ENCODE measurements at places on chromosomes 5 and 9.

GRCh38 chr5:2415678-2416077 is 335.8 kb downstream of the IRX2 start:
- DNase-seq: no peak

DNA sequence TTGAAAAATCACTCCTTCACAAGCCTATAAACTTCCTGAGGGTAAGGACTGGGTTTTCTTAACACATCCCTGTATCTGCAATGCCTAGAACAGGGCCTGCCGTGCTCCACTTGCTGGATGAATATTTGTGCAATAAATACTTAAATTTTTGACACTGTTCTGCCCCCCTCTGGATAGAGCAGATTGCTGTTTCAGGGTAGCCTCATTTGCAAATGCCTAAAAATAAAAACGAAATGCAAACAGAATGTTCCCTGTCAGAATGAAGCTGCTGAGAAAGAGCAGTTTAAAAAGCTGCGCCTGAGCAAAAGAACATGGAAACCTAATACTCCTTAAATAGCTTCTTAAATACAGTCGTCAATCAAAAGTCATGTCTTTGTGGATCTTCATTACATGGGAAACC is 385.3 kb downstream of the PRELID2 start:
- no peak for DNase-seq

GRCh38 chr5:171688696-171689495 is 96.7 kb upstream of the SMIM23 start:
- DNase-seq: no peak

- no peak for DNase-seq
Measured at GRCh38 chr9:132384376-132384775, 22.3 kb downstream of the TTF1 start.

DNA sequence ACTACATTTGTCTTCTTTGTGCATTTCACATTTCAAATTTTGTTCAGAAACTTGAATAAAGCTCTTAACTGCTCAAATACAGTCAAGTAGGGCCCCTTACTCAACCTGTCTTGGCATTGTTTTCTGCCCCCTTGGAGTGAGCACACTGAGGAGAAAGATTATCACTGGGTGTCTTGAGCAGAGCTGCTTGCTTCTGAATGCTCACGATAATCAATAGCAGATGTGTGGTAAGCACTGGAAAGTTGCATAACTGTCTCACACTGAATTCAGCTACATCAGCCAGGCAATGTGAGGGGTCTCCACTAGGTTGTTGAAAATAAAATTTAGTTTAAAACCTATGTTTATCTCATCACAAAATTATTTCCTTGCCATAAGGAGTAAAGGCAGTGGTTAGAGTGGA is 7.8 kb upstream of the TNFAIP8 start:
- no peak for DNase-seq

DNA sequence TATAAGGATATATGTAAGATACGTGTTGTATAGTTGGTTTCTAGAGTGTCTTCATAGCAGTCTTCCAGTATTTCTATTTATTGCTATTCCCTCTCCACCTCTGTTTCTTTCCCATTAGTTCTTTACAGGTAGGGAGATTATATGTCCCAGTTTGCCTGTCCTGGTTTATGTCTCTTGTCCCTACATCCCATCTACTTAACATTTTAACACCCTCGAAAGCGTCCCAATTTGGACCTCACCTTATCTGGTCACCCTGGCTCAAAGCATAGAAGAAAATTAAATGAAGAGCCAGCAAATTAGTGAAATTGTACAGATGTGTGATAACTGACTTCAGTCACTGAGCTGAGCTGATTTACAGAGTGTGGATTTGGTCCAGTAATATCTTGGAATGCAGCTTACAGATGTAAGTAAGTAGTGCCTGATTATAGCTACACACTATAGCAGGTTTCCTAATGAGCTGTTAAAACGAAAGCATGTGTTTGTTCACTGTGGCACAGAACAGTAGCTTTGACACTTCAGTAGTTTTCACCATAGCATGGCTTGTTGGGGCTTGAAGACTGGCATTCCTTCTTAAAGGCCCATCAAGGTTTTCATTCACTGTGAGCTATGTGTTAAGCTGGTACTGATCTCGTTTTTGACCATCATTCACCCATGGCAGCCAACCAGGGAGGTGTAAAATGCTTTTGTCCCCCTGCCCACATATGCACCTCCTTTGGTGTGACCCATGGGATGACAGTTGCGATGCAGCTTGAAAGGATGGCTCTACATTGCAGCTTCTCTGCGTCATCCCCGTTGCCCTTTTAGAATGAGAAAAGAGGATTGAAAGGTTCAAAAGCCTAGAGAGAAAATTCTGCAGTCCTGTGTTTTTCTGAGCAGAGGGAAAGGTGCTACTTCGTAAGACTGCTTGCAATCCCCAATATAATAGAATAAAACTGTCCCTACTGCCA is 192.1 kb upstream of the DMRT1 start:
- no peak for DNase-seq

- DNase-seq: peak; percentile 39
Measured at GRCh38 chr5:138240650-138241385, 27.7 kb upstream of the CDC23 start.

GRCh38 chr5:115825948-115826347 is 9.5 kb upstream of the CDO1 start:
- no peak for DNase-seq

DNA sequence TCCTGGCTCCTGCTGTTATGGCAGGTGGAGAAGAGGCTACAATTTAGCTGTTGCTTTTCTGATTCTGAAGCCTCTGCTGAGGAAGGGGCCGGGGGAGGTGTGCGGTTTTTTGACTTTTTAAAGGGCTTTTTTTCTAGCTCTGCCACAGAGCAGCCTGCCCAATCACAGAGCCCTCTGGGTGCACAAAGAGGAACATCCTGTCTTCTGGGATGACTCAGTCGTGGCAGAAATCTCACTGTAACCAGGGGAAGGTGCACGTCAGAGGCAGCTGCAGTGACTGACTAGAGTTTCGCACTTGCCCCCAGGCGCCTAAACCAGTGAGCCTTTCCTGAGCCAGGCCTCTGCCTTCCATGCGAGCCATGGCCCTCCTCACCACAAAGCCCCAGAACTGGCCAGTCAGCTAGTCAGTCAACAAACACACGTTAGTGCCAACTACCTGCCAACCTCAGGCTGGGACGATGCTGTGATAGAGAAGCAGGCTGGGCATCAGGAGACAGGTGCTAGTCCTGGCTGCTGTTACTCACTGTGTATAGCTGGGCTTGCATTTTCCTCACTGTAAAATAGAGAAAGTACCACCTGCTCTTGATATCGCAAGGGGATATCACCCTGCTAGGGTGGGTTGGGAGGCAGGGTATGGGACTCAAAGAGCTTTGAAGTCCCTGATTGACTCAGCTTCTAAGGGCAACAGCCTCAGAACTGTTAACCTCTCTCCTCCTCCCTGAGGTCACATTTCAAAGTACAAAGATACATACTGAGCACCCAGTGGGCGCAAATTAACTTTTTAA is 2.2 kb downstream of the AKNA start:
- DNase-seq: peak; percentile 90

DNA sequence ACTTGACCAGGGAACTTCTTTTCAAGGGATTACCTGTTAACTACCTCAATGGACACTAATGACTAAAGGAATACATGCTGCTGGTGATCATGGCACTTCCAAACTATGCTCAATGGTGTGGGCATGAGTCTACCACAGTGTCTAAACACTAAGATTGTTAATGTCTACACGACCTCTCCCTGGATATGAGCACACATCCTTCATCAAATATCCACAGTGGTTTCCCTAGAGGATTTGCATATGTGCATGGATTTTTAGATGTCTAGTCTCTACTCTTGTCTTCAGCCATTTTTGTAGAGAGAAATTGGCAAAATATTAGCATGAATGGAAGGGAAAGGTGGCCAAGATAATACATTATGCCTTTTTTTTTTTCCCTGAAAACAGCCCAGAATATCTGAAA is 113.3 kb upstream of the CCDC152 start:
- DNase-seq: no peak

GRCh38 chr5:149376104-149376503 is 3.0 kb downstream of the IL17B start:
- no peak for DNase-seq

- DNase-seq: no peak
Measured at GRCh38 chr5:38768412-38769211, 77.2 kb upstream of the OSMR start.

DNA sequence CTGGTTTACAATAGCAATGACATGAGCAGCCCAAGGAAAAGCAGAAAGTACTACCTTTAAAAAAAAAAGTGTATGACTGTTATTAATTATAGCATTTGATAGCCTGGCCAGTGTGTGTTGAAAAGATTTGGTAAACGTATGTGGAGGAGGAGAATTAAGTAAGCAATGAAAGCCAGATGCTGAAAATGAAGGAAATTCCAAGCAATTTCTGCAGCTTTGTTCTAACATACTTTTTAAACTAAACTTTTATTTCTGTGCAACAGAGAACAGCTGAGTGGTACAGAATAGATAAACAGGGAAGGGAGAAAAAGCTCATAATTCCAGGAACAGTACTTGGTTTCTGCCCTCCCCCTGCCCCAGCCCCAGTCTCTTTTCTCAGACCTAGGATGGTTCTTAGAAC is 252.6 kb downstream of the ADAMTSL1 start:
- no peak for DNase-seq

- no peak for DNase-seq
Measured at GRCh38 chr5:16849181-16849580, 86.9 kb downstream of the MYO10 start.

DNA sequence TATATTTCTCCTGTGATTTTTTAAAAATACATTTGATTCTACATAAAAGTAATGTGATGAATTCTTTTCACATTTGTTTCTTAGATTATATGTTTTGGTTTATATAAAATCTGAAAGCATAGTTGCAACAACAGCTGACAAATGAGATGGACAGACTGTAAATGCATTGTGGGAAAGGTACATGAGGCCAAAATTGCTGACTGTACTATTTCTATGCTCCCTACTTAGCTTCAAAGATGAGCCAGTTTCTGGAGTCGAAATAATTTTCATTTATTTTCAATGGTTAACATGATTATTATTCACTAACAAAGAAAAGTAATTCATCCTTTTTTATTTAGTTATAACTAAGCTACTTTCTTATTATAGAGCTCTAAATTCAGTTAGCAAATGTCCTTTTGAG is 441.3 kb upstream of the CCNG1 start:
- no peak for DNase-seq

- DNase-seq: no peak
Measured at GRCh38 chr5:151676314-151676712, 10.4 kb downstream of the SPARC start.

DNA sequence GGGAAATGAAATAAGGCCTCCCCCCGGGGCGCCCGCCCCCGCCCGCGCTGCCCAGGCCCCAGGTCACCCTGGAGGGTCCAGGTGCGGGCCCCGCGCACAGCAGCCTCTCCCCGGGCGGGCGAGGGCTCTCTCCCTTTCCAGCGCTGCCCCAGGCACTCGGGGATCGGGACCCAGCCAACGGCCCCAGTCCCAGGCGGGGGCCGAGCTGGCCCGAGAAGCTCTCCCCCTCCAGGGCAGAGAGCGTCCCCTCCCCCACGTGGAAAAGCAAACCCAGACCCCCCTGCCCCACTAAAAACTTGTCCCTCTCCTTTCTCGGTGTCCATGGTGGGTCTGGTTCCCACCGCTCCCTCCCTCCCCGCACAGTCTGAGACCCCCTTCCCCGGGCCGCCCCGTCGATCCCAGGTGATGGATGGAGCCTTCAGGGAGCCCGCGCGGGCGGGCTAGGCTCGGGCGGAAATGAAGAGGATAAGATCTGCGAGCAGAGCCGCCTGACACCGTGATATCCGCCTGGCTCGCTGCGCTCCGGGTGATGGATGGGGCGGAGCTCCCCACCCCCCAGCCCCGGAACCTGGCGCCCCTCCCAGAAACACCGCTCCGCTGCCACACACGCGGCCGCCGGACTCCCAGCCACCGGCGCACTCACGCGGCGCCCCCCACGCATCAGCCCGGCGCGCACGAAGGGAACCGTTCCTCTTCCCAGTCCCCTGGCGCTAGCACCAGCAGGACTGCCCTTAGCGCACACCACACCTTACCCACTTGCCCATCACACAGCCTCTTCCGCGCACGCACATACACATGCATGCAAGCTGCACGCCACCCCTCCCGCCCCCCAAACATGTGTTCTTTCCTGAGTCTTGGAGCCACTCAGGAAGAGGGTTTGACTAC is 81.7 kb upstream of the ZBTB43 start:
- DNase-seq: peak; percentile 78

GRCh38 chr9:129989740-129990139 is 53.2 kb downstream of the FNBP1 start:
- no peak for DNase-seq

All from stimulated activated CD8-positive, alpha-beta memory T cell treated with anti-CD3 and anti-CD28 coated beads, Interleukin-4, amount 100 ng/mL, for 48 hours (primary cell).